NCI-H1048 (cell line): ENCODE measurements at places on chromosomes 3 and 15.

DNA sequence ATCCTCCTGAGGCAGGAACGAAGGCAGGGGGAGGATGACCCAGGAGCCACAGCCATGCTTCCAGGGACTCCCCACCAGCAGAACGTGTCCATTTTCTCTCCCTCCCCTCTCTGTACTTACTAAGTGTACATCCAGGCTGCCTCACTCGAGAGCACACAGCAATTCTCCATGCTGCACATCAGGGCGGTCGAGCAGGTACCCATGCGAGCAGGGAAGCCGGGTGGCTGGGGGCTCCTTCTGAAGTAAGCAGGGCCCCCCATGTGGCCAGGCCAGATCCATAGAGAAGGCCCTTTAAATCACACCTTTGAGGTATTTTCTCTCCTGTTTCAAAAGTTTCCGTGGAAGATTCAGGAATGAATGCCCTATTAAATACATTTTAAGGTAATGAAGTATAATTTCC lies 41.2 kb upstream of the SLC6A11 start:
- DNase-seq: no peak

GRCh38 chr3:164380156-164380555 lies 698.1 kb downstream of the SI start:
- DNase-seq: no peak

- DNase-seq: no peak
These were observed 79.0 kb downstream of the NR2E3 start for GRCh38 chr15:71889385-71889784.

DNA sequence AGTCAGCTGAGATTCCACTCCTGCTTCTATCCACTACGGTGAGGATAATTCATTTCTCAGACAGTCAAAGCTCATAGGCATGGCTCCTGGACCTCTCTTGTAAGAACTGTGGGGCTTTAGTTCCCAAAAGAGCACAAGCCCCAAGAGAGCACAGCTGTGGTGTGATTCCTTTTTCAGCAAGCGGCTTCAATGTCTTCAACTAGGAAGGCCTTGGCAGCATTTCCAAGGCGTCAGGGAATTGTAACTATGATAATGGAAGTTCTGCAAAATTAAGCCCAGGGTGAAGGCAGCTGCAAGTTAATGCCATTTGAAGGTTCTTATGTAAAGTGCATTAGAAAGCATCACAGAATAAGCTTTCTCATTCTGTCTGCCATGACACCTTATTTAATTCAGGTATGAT lies 657.1 kb downstream of the GRM7 start:
- no peak for DNase-seq
